ENCODE measurements at places on chromosomes 4 and X.

- no peak for DNase-seq
Measured at GRCh38 chr4:33052241-33052640, 2332.1 kb downstream of the PCDH7 start.

DNA sequence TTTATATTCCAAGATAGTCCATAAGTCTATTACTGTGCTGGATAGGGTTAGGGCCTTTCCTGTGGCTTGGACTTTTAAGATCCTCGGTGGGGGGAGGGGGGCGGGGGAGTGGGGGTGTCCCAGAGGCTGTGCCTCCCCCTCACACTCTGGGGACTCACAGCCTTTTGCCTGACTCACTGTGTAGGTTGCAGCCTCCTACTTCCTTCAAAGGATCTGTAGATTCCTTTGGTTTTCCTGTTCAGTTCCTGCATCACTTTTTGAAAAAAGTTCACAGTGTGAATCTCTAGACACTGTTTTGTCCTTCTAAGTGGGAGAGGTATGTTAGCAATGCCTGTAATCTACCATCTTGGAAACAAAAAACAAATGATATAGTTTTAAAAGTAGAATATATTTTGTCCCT is 999.9 kb downstream of the GLUD2 start:
- no peak for DNase-seq

DNA sequence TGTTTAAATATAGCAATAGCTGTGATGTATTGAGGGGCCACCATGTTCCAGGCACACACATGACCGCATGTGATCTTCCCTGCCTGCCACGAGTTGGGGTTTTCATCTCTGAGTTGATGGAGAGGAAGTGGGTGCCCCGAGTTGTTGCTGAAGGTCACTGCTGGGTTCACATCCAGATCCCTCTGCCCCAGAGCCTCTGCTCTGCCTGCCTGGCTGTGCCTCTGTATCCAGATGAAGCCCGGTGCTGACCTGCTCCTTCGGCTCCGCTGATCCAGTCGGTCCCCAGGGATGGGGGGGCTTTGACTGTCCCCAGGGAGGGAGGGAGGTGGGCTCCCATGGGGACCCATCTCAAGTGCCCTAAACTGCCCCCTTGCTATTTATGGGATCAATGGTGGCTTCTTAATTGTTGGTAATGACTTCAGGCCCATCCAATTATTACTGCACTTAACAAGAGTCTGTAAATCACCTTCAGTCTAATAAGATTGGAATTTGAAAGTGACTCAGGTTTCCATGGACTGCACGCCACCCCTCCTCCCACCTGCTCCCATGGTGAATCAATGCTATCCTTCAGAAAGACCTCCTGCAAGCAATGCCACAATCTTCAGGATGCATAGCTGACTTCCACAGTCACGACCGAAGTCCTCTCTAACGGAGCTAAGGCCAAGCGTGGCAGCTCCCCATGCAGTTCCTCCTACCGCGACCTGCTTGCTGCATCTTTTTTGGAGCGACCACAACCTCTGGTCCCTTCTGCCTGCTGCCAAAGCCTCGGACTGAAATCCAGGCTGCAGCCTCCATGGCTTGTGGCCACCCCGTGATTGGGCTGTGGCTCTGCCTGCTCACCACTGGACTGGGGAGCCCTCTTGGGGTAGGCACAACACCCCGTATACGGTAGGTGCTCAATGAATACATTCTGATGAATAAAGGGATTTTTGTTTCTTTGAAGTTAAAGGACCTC is 73.1 kb downstream of the CPZ start:
- DNase-seq = no peak

DNA sequence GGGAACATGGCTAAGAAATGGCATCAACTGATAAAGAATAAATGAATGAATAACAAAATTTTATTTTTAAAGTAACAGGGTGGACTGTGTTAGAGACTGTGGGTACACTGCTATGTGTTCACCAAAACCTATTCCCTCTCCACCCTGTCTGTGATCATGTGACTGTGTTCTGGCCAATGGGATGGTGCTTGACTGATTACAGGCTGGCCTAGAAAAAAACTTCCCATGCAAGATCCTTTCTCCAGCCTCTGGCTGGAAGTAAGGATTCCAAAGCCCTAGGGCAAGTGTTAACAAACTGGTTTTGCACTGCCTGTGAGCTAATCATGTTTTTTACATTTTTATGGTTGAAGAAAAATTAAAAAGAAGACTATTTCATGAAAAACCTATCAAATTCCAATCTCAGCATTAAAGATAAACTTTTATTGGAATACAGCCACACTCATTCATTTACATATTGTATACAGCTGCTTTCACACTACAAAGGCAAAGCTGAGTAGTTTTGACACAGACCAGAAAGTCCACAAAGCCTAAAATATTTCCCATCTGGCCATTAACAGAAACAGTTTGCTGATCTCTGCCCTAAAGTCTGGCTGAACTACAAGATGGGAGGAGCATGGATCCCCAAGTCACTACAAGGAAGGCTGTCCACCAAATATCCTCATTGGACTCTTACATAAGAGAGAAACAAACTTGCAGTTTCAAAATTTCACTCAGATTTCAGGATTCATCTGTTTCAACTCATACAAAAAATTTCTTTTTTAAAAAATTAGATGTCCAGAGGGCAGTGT is 133.2 kb downstream of the ARHGAP6 start:
- DNase-seq = no peak

DNA sequence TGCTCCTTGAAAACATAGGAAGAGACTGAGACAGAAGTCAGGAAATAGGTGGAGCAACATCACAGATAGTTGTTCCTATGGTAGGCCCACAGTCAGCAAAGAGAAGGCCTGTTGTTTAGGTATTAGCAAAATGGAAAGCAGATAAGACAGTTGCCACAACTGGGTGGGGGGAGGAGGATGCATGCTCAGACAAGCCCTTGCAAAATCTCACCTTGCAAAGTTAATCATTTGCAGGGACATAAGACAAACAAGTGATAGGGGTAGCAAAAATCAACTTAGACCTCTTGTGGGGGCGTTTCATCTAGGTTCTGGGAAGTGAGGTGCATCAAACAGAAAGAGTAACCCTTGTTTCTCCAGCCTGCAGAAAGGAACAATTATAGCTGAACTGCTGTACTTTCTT is 30.7 kb downstream of the SERPINA7 start:
- DNase-seq = no peak

DNA sequence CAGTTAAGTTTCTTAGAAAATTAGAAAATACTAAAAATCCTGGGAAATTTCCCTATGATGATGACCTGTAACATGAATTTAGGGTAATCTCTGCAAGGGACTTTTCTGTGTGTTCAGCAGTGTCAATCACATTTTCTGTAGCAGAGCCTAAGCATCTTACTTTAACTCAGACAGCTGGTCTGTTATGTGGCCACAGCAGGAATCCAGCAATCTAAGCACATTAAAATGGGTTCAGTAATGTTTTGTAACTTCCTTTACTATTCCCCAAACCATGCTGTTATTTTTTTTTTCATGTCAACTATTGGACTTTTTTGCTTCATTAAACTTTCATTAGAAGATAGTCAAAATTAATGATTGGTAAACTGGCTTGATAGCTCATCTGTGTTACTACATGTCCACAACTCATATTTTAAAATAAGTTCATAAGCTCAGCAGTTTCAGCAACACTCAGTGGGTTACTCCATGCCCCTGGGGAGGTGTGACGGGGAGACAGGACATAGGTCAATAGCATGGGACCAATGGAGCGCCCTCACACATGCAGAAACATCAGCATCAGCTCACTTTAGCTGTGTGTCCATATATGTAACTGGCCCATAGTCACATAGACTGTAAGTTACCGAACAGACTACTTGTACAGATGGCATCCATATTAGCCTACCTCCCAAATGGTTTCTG is 168.0 kb upstream of the PACRGL start:
- DNase-seq = no peak

- DNase-seq = no peak
Measured at GRCh38 chr4:105911426-105911825, 16.2 kb downstream of the NPNT start.

- DNase-seq = no peak
Measured at GRCh38 chr4:176478076-176478475, 158.3 kb downstream of the SPCS3 start.

GRCh38 chrX:11100281-11101035 is 10.7 kb upstream of the HCCS start:
- DNase-seq = peak; percentile 34

DNA sequence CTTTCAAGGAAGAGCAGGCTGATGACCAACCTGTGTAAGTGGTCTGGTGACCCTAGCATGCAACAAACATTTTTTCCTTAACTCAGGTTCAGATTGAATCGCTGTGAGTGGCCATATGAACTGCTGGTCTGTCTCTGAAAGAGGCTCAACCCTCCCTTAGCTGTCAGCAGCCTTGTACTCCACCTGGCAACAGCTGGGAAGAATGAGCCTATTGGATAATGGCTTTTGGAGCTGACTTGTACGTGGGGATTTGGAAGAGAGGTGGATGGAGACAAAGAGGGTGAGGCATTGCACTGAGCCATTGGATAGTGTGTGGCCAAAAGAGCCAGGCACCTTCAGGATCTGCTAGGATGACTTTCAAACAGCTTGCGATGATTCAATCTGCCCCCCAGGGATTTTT is 35.7 kb upstream of the BMP15 start:
- DNase-seq = no peak

Data from NCI-H1092 treated with DMSO at 0.1 percent for 48 hours (cell line).